ENCODE measurements at places on chromosomes 1 and 21.

DNA sequence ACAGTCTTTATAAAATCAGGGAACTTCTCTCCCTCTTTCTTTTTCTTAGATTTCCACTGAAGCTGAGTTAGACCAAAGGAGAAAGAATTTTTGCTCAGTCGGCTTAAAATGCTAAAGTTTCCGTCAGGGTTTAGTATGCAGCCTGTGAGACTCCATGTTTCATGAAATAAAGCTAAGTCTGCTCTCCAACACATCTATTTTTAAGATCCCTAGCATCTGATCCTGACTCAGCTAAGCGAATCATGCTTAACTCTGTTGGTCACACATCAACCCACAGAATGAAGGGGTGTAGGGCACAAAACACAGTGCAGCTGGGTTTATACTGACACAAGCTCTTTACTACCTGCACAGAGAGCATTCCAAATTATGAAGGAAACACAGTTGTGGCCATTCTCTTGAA, 102.4 kb upstream of the ZNF281 start:
- no peak for DNase-seq

GRCh38 chr1:205769641-205770365, 5.5 kb downstream of the RAB29 start:
- no peak for DNase-seq

DNA sequence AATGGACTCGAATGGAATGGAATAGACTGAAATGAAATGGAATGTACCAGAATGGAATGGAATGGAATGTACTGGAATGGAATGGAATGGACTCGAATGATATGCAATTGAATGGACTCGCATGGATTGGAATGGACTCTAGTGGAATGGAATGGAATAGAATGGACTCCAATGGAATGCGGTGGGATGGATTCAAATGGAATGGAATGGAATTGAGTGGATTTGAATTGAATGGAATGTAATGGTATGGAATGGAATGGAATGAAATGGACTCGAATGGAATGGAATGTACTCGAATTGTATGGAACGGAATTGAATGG, 99.6 kb upstream of the FBXO28 start:
- no peak for DNase-seq

- DNase-seq = no peak
Measured at GRCh38 chr1:54237586-54237985, 37.6 kb downstream of the MRPL37 start.

GRCh38 chr1:12712076-12712475, 3.8 kb upstream of the AADACL3 start:
- no peak for DNase-seq

GRCh38 chr1:227325156-227325555, 6.9 kb upstream of the CDC42BPA start:
- no peak for DNase-seq

DNA sequence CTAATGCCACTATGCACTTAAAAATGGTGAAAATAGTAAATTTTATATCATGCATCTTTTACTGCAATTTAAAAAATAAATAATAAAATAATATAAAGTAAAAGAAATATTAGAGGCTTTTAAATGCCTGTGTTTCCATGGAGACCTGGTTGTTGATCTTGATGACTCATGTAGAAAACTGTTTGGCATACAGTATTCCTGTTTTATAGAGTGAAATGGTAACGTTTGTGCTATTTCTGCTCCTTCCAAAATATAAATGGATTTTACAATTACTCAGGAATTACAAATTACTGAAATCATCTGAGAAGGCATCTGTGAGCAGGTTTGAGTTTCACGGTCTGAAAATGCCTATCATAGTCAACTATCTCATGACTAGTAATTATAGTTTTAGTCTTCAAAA, 98.4 kb upstream of the USP25 start:
- DNase-seq = no peak

DNA sequence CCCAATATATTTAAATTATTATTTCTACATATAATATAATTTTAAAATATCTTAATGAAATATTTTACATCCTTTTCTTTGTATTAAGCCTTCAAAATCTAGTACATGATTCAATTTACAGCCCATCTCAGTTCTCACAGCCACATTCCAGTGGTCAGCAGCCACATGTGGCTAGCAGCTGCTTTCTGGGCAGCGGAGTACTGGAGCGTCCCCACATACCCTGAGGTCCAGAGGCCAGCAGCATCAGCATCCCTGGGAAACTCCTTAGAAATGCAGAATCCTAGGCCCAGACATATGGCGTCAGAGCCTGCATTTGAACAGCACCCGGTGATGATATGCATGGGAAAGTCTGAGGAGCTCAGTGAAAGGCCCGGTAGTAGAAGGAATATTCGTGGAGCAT, 8.6 kb upstream of the LHX4 start:
- no peak for DNase-seq

GRCh38 chr21:39161064-39161463, 22.2 kb downstream of the PSMG1 start:
- DNase-seq = no peak

GRCh38 chr1:102751111-102751510, 357.2 kb downstream of the COL11A1 start:
- DNase-seq = no peak

- DNase-seq = no peak
Measured at GRCh38 chr1:33152685-33153432, 29.0 kb downstream of the TRIM62 start.

DNA sequence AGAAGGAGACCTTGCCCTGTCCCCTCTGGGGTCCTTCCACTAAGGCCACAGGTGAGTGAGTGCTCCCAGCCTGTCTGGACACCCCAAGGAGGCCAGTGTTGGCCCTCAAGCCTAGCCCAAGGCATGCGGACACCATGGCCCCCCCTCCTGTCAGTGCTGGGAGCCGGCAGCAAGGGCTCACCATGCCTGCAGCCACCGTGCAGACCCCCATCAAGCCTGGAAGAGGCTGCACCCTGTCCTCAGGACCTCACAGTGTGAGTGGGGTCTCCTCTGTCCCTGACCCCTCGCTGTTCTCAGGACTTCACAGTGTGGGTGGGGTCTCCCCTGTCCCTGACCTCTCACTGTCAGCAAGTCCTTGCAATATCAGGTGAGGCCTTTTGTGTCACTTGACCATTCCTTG, 33.2 kb upstream of the PRSS38 start:
- no peak for DNase-seq

- DNase-seq = no peak
Measured at GRCh38 chr1:212503714-212504113, 71.0 kb downstream of the NENF start.

DNA sequence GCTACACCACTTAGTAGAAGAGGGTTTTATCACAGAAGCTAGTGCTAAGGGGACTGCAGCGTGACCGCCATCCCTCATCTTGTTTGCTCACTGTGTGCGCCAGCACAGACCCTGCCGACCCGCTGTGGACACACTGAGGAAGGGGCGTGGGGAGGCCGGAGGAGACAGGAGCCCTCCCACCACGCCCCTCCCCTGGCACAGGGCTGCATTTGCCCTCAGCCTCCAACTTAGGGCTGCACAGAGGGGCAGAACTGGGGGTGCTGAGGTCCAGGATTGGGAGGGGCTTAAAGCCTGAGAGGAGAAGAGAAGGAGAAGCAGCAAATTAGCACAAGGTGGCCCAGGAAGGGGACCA, 37.2 kb downstream of the RRP1 start:
- DNase-seq = no peak

- DNase-seq = no peak
Measured at GRCh38 chr1:108201687-108202086, 1.5 kb upstream of the SLC25A24 start.

GRCh38 chr1:223870617-223871574, 25.1 kb upstream of the TP53BP2 start:
- DNase-seq = no peak

- no peak for DNase-seq
Measured at GRCh38 chr21:34027721-34028461, 45.5 kb upstream of the MRPS6 start.

DNA sequence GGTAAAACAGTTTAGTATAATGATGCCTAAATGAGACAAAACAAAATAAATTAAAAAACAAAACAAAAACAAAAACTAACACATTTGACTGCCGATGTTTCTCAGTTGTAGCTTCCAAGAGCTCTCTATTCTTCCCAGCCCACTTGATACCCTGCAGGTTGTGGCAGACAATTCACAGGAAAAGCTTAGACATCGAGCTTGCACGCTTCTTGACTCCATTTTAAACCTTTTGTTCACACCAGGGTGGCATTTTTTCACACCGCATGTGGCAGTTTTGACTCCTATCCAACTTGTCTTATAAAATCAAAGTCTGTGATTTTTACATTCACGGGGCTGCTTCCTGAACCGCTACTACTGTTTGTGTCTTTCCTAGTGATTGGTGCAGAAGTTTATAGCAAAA, 575.9 kb downstream of the USP25 start:
- no peak for DNase-seq

DNA sequence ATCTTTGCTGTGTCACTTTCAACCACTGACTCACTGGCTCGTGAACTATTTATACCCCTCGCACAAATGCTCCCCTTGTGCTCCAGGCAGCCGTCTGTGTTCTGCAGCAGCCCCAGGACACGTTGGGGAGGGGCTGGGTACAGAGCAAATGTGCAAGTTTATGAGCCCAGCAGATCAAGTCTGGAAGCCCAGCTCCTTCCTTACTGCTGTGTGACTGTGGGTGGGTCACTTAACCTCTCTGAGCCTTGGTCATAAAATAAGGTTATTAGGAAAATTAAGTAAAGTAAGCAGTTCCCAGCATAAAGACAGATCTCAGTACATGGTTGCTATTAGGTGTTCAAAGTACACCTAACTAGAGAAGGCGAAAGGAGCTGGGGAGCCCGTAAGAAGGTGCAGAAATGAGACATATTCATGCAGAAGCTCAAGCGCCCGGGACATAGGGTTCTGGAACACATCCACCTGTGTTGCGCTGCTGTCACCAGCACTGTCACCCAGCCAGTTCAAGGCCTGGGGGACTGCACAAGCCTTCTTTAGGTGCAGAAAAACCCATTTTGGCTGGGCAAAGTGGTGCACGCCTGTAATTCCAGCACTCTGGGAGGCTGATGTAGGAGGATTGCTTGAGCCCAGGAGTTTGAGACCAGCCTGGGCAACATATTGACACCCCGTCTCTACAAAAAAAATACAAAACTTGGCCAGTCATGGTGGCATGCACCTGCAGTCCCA, 13.8 kb downstream of the EFHD2 start:
- DNase-seq = no peak

GRCh38 chr1:50163680-50164079, 55.0 kb downstream of the ELAVL4 start:
- no peak for DNase-seq

DNA sequence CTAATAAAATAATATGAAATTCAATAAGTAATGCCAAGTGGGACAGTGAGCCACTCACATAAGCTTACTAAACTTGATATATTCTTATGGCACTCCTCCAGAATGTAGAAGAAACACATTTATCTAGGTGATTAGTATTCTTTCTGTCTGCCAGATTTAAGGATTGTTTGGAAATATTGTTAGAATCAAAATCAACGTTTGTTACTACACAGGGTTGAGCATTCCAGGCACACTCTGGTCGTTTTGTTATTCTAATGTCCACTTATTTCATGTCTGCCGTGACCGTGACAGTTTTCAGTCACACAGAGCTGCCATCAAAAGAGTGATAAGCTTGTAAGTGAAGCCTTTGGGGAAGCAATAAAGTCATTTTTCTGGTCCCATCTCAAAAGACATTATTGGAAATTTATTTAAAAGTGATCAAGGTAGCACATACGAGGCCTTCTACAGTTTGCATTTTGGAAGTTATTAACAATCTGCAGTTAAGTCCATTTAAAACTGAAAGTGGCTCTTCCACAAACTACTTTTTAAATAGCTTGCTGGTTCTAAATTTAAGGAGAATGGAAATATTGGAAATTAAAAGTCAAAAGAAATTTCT, 38.0 kb downstream of the NFIA start:
- no peak for DNase-seq

- no peak for DNase-seq
Measured at GRCh38 chr21:36491209-36491910, 11.4 kb upstream of the CLDN14 start.

- no peak for DNase-seq
Measured at GRCh38 chr1:193569096-193569982, 382.9 kb upstream of the B3GALT2 start.
